Forelimb muscle (tissue), 1 donor: ENCODE measurements at places on chromosomes 6 and 20.

DNA sequence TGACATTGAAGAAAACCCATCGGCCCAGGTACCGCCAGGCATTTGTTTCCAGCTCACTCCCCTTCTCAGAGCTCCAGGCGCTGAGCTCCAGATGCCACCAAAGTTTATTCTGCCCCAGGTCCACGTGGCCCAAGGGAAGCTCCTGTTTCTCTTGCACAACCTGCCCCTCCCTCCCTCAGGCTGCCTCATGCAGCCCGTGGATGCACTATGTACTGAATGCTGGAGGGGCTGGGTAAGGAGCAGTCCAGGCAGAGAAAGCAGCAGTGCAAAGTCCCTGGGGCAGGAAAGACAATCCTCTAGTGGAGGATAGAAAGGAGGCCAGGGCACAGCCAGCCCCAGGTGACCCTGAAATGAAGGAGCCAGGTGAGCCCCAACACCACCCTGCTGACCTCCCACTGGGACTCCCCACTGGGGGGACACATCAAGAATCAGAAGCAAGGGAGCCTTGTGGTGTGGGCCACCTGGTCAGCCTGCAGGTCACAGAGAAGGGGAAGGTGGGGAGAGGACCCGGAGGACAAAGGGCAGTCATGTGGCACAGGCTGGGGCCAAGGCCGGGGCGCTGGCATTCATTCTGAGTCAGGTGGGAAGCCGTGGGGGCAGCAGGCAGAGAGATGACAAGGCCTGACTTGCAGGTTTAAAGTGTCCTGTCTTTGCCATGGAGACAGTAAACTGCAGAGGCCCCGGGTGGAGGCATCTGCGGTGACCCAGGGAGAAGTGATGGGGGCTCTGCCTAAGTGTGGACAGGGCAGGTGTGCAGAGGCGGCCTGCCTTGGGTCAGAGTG lies 230.1 kb downstream of the PREX1 start:
- no peak for DNase-seq

DNA sequence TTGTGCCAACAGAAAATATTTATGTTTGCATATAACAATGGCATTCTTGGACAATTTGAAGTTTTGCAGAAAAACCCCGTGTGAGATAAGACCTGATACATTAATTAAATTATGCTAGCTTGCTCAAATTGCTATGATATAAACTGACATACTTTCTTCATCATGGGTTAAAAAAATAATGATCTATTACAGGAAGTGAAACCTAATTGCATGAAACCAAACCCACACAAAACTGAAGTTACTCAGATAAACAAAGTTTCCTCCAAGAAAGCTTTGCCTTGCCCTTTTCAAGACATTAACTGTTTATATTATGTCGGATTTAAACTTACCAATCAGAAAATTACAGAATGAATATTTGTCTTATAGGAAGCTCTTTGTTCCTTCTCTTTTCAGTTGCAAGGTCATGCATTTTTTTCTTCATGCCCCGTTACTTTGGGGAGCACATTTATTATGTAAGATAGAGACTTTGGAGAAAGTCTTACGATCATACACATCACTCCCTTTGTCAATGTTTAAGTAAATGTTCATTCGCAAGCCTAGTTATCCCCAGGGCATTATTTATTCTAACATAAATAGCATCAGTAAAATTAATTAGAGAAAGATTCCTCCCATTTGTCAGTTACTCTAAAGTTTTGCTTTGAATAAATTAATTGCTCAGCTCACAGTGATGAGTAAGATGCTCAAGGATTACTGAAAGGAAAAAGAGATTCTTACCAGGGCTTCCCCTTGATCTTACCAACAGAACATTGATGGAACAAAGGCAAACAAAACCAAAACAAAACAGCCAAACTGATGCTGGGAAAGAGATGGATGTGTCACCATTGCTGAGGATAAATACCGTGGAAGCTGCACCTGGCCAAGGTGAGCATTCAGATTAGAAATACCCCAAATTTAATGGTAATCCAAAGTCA lies 14.8 kb upstream of the TMEM244 start:
- DNase-seq = no peak

GRCh38 chr6:13813621-13814175 lies 659 bp downstream of the MCUR1 start:
- DNase-seq = no peak

- no peak for DNase-seq
Observed at GRCh38 chr6:87815449-87815848, 113.4 kb upstream of the AKIRIN2 start.

DNA sequence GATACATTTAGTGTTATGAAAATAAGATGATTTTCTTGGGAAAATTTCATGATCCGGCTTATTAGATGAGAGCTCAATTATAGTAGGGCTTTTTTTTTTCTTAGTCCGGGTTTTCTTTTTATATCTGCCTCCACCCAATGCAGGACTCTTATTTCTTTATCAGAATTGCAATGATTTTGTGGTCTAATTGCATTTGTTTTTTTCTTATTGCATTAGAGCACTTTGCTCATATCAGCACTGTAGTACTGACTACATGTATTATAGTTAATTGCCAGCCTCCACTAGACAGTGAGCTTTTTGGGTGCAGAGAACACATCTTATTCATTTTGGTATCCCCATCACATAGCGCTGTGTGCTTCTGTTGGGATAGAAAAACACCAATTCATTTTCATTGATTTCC lies 50.0 kb downstream of the FBXO5 start:
- no peak for DNase-seq
